Stimulated activated CD4-positive, alpha-beta T cell treated with anti-CD3 and anti-CD28 coated beads, TNF-alpha, amount 100 ng/mL, for 48 hours (primary cell): ENCODE measurements at places on chromosomes 3 and 15.

DNA sequence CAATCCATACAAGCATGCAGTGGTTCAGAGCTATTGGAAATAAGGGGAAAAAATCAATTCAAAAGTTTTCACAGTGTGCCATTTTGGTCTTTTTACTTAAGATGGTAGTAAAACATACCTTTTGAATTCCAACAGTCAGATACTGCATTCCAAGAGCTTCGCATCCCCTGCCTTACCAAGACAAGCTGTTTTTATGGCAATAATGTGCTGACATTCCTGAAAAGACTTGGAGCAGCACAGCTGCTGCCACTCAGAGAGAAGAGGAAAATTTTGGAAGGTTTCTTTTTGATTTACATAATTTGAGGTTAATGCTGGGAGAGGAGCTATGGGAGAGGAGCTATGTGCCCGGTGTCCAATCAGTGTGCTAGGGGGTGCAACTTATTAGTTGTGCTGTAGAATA, 148.3 kb downstream of the FEZF2 start:
- no peak for DNase-seq

- no peak for DNase-seq
These were observed 3.9 kb upstream of the B3GNT5 start for GRCh38 chr3:183249006-183249718.

GRCh38 chr3:72382460-72382859, 465.8 kb downstream of the SHQ1 start:
- no peak for DNase-seq

- no peak for DNase-seq
These were observed 211.4 kb upstream of the LRIG1 start for GRCh38 chr3:66712210-66712609.

DNA sequence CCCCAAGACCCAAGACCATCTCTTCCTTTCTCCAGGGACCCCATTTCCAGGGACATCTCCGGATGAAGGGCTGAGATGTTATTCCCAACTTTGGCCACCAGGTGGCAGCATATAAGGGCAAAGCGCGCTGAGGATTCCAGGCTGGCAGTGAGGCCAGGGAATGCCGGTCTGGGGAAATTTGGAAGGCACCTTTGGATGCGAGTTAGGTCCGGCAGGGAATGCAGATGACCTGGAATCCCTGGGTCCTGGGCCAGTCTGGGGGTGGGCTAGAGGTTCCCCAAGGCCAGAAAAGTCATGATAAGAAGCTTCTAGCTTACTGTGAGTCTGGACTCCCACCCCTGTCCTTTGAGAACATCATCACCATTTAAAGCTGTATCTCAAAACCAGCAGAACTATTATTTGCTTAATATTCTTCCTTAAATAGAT, 1.6 kb upstream of the CHST13 start:
- peak; percentile 23 for DNase-seq

DNA sequence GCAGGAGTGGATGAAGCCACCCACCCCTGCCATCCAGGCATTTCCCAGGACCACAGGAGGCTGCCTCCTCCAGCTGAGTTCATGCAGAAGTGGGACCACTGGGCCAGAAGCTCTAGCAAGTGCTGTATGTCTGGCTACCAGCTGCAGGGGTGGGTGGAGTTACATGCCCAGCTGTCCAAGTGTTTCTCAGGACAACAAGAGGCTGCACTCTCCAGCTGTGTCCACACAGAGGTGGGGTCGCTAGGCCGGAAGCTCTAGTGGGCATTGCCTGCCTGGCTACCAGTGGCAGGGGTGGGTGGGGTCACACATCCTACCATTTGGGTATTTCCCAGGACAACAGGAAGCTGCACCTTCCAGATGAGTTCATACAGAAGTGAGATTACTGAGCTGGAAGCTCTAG, 234.0 kb upstream of the PPP2R3A start:
- DNase-seq, result no peak
